ENCODE measurements at places on chromosomes 12 and 14.

- DNase-seq: no peak
Measured at GRCh38 chr14:64118892-64119291, 175.3 kb downstream of the ESR2 start.

DNA sequence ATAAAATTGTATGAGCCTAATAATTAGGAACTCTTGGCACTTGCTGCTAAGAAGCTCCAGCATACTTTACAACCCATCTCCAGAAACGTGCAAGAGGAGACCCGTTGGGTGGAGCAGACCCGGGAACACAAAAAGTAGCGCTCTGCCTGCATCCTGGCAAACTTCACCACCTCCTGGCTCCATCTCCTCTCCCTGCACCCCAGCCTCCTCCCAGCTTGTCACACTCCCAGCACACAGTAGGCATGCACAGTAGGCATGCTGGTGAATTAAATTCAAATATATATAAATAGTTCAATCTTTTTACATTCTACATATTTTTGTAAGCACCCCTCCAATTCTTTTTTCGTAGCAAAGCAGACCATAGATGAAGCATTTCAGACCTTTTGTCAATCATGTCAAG is 1.2 kb downstream of the VSIG10 start:
- no peak for DNase-seq

DNA sequence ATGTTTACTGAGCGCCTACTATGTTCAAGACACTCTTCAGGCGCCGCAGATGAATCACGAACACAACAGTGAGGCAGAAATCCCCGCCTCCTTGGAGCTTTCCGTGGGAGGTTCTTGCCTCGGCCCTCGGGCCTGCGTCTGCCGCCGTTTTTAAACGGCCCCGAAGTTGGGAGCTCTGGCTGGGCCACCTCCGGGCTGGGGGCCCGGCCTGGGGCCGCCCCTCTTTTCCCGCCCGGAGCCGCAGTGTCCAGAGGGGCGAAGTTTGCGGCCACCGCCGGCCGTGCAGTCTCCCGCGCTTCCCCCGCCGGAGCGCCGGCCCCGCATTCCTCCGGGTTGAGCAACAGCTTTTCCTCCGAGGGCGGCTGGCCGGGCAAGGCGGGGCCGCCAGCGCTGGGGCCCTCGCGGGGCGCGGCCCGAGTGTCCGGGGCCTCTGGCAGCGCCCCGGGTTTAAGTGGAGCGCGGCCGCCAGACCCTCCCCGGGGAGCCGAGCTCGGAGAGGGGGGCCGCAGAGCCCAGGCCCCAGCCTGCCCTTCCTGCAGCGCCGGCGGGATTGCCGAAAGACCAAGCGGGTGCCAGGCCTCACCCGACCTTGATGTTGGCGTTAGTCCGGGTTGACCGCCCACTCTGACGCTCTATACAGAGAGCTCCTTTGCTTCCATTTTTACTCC is 18.7 kb upstream of the CTDSP2 start:
- peak; percentile 74 for DNase-seq

DNA sequence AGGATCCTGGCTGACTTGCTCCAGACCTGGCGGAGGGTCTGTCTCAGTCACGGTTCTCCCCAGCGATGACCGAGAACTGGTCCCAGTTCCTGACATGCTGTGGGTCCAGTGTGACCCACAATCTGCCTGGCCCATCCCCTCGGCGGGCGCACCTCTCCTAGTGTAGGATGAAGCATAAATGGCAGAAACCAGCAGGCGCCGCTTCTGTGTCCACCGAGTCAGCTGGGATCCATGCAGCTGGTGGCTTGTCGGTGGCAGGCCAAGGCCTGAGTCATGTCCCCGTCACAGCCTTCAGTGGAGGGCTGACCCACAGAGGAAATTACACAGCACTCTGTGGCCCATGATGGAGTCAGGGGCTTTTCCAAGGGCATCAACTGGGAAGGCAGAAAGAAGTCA is 38.5 kb downstream of the NFKBIA start:
- DNase-seq: peak; percentile 56

DNA sequence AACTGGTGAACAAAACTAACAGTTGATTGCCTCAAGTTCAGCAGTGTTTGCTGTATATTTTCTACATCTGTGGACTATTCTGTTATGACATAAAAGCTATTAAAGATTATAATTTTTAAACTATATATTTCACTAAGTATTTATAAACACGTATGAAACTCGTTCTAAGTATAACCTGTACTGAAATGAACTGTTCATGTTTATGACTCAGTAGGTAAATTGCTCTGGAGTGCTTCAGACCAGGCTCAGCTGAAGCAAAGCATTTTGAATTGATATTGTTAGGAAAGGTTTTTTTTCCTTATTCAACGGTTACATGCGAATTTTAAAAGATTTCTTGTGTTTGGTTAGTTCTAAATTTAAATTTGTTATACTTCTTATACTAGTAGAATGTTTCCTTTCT is 151.3 kb downstream of the RAD51B start:
- no peak for DNase-seq

GRCh38 chr14:34851395-34851794 is 23.8 kb downstream of the BAZ1A start:
- no peak for DNase-seq

- DNase-seq: no peak
Measured at GRCh38 chr12:68798882-68799234, 9.1 kb upstream of the MDM2 start.

- no peak for DNase-seq
Measured at GRCh38 chr12:67434671-67435370, 165.7 kb downstream of the CAND1 start.

DNA sequence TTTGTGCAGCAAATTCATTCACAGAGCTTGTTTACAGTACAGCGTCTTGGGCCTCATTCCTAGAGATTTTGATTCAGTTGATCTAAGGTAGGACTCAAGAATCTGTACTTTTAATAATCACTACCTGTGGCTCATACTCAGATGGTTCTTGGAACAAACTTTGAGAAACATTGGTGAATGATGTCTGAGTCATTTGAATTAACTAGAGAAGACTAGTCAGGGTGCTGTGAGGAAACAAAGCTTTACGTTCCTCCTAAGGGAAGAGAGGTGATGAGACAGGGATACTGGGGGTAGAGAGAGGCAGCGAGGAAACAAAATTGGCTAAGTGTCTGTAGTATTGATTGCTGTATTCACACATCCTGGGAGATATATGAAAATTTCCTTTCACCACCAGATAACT is 109.4 kb downstream of the SLC15A5 start:
- no peak for DNase-seq

DNA sequence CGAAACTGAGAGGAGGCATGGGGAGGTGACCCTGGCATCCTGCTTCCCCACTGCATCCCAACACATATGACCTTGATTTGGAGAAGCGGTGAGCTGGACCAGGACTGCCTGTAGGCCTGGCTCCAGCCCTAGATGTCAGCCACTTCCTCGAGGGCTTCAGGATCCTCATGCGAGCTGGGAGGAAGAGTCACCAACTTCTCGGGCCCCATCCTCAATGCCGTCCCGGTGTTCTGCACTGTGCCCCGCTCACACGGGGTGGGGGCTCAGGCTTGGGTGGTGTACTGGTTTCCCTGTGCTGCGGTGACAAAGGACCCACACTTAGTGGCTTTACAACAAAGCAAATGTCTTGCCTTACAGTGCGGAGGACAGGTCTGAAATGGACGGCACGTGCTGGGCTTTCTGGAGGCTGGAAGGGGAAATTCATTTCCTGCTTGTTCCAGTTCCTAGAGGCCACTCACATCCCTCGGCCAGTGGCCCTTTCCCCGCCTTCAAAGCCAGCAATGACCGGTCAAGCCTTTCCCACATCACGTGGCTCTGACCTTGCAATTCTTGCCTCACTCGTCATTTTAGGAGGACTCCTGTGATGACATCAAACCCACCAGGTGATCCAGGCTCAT is 298.1 kb upstream of the RTL1 start:
- DNase-seq: no peak

DNA sequence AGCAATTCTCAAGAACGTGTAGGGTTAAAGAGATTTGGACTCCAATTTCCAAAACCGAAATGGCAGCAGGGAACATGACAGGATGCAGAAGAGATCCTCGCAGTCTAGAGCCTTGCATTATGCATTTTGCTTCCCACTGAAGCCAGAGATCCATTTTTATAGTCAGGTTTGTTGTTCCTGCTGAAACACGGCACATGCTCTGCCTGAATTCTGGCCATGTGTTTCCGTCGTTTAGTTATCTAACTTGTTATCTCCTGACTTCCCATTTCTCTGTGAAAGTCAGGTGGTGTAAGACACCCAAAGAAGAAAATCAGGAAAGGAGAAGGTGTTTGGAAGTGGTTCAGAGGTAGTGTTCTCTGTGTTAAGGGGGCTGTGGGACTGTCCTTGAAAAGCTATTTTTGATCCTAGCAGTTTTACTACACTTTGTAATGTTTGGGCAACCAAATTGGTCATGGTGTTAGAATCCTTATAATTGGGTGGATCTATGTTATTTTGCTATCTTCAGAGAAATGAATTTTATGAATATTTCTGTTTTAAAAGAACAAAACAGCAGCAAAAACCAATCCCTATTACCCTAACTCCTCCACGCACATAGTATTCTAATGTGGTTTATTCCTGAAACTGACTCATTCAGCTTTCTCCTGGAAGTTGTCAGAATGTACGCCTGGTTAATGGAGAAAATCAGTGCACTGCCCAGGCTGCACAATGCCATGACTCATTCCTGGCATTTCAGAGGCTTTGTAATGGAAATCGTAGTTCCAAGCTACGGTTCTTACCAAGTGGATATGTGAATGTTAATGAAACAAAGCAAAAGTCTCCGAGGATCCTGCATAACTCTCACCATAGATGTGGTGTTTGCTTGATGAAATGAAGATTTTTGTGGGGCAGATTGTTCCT is 110.1 kb downstream of the SAMD4A start:
- no peak for DNase-seq

DNA sequence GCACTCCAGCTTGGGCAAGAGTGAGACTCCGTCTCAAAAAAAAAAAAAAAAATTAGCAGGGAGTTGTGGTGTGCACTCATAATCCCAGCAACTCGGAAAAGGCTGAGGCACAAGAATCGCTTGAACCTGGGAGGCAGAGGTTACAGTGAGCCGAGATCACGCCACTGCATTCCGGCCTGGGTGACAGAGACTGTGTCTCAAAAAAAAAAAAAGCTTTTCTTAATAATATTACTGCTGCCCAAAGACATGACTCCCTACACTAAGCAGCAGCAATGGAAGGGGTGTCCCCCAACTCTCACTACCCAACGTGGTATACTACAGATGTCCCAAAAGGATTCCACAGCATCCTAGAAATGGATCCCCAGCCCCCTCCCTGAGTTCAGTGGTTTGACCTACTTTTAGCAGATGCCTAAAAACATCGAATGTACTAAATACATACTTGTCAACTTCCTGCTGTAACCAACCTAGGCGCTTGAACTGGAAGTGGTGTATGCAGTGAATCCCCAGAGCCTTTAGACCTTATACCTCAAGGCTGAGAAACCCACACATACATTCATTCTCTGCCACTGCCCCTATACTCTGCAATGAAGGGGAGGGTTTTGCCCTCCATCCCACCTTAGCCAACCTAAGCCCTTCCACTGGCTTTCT is 8.5 kb upstream of the FKBP11 start:
- DNase-seq: no peak

DNA sequence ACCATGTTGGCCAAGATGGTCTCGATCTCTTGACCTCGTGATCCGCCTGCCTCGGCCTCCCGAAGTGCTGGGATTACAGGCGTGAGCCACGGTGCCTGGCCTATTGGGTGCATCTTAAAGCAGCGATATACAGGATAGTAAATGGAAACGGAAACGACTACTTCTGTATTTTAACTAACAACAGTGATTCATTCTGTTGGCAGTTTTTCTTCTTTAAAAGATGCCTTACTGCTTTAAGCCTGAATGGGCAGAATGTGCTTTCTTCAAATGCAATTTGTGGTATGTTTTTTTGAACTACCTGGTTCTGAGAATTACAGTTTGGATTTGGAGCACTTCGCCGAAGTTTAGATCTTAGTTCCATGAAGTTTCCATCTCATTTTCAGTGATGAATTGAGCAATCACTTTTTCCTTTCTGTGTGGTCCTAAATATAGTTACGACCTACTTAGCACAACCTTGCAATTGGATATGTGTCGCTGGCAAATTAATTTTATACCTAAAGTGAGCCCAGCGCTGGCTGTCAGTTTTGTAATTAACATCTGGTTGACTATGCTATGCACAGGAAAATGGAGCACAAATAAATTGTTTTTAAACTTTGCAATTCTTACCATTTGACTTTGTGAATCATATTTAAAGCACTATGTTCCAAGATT is 53.6 kb upstream of the EIF5 start:
- DNase-seq: no peak

DNA sequence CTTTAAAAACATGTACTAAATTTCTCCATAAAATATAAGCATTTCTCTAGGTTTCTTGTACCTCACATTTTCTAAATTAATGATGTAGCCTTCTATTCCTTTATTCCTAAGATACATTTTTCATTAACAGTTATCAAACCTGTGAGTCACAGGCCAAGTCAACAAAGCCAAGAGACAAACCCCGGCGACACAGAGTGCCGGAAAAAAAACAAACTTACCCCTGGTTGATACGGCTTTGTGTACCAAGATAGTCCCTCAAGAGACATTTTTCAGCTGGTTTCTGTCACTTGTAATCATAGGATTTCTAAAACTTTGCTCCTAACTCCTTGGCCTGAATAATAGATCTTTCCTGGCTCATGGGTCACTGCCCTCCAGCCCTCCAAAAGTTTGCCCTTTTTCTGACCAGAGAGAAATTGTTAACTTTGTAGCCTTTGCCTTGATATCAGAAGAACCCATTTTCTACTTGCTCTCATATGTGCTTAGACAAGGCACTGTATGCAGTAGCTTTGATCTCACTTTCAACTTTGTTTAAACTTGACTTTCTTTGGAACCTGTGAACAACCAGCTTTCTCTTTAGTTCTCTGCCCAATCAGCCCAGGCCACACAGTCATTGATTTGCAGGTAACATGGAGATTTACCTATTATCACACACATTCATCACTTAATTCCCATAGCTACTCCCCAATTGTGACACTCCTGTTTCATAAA is 172.2 kb downstream of the PRKD1 start:
- no peak for DNase-seq

DNA sequence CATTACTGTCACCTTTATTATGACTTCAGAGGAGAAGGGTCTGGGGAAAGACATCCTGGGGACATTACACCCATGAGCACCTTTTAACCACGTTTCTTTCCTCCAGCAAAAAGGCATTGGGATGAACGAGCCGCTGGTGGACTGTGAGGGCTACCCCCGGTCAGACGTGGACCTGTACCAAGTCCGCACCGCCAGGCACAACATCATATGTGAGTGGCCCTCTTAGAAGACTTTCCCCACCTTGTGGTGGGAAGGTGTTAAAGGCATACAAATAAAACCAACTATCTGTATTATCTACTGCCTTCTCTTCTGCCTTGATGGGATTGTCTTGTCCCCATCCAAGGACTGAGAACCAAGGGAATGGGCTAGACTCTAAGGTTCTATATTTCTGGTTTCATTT is 6.0 kb downstream of the PSMD9 start:
- DNase-seq: no peak

All from activated T-cell treated with anti-CD3 and anti-CD28 coated beads, Interleukin-2, amount 50 U/mL, for 24 hours (primary cell).